ENCODE measurements at places on chromosomes 7 and 10. TPM values are rescaled to one million over a fixed set of nuclear protein-coding genes. Genes with fewer than 3 reads are reported as not detected.

- DNase-seq: no peak
- no peaks in the 10 kb centered on the region for H3K36me3 ChIP-seq
These were observed 49.6 kb downstream of the COL13A1 start for GRCh38 chr10:69851306-69851705.

Gene ASB15
- total RNA-seq: not detected

DNA sequence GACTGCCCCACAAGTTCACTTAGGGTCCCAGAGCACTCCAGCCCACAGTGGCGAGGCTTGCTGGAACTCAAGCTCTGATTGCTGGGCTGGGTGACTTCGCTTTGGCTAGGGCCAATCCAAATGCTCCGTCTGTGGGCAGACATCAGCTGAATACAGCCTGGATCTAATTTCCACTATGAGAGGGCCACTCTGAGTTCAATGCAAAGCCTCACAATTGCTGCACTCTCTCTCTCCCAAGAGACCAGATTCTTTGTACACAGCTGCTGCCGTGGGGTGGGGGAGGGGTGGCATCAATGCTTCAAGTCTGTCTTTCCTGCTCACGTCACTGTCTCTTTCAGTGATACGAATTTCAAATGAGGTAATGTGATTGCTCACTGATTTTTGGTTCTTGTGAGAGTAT, 47.3 kb upstream of the BPGM start:
- H3K36me3 ChIP-seq: no peaks in the 10 kb centered on the region
- peaks cover 6% of the 10 kb centered on the region for H3K4me1 ChIP-seq
- H3K4me3 ChIP-seq: no peak overlapping the region
- no peak for DNase-seq
- no peak overlapping the region for H3K27ac ChIP-seq

DNA sequence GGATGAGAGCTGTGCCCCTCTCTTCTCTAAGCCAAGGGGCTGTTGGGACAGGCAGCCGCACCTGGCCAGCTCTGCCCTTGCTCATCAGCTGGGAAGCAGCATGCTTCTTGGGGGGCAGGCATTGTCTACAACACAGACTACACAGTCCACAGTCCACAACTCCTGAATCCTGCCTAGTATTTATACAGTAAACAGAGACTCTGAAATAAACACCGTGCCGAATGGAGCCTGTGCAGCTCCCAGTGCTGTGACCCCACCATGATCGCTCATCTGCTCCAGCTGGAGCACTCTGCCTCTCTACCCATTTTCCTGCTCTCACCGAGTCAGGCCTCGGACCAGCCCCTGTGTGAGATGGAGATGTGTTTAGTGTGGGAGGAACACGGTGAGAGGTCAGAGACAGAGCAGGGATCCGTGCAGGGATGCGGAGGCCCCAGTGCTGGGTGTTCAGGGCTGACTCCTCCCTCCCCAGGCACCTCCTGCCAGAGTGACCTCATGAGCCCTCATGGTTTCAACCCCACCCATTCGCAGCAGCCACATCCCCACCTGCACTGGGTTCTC, 608.0 kb downstream of the DNAJB6 start:
- no peak for DNase-seq
- no peaks in the 10 kb centered on the region for H3K36me3 ChIP-seq
- H3K27me3 ChIP-seq: no peaks in the 10 kb centered on the region
- H3K4me3 ChIP-seq: no peak overlapping the region
- no peaks in the 10 kb centered on the region for H3K4me1 ChIP-seq

GRCh38 chr10:110858297-110858934, 13.3 kb upstream of the PDCD4 start:
- H3K4me3 ChIP-seq: no peak overlapping the region
- H3K27me3 ChIP-seq: no peaks in the 10 kb centered on the region
- no peak overlapping the region for H3K27ac ChIP-seq
- no peaks in the 10 kb centered on the region for H3K36me3 ChIP-seq

DNA sequence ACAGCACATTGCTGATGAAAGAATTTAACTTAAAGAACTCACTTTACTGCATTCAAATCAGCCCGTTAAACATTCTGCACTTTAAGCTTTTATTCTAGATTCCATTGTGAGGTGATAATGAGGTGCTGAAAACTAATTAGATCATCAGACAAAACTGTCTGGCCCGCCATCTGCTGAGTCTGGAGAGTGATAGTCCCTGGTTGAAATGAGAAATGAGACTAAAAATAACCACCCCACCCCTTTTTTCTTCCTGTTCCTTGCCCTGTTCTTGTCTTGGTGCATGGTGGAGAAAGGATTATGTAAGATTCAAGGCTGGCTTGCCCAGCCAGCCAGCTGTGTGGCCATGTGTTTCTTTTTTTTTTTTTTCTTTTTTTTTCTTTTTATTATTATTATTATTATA, 277.0 kb upstream of the COBL start:
- no peak for DNase-seq
- no peaks in the 10 kb centered on the region for H3K36me3 ChIP-seq
- H3K27me3 ChIP-seq: no peaks in the 10 kb centered on the region
- H3K4me3 ChIP-seq: no peak overlapping the region

DNA sequence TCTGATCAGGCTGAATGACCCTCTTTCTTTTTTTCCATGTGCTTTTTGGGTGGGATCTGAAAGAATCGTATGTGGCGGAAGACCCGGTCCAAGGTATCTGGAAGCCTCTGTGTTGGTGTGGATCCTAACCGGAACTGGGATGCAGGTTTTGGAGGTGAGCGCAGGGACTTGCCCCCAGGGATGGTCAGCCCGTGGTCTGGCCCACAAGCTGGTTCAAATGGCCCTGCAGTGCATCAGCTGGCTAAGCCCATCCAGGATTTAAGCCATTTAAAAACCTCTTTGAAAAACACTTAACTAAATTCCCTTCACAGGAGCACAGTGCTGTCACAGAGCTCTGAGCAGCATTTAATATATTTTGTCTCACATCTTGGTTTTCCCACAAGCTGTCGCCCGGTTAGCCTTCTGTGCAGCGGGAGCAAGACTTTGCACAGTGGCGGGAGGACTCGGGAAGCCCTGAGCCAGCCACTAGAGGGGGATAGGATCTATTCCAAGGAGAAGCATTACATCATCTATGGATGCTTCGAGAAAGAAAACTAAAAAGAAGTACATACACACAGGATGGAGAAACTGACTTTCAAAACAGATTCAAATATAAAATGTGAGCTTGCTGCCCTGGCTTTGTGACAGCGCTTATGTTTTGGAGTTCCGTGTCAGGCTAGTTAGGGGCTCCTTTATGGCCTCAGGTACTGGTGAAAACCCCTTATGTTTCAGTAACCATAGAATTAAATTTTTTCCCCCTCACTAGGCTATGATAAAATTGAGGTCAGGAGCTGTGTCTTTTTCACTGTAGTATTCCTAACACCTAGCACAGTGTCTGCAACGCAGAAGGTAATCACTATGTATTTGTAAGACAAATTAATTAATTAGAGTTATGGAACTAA, 11.3 kb downstream of the CPA2 start:
- no peak overlapping the region for H3K27ac ChIP-seq
- no peaks in the 10 kb centered on the region for H3K36me3 ChIP-seq
- H3K4me3 ChIP-seq: no peak overlapping the region
- H3K27me3 ChIP-seq: no peaks in the 10 kb centered on the region
- peaks cover 11% of the 10 kb centered on the region for H3K4me1 ChIP-seq
- peak; percentile 69 for DNase-seq

- H3K27me3 ChIP-seq: peaks cover 2% of the 10 kb centered on the region
- H3K4me1 ChIP-seq: peaks cover 5% of the 10 kb centered on the region
- H3K4me3 ChIP-seq: no peak overlapping the region
- no peaks in the 10 kb centered on the region for H3K36me3 ChIP-seq
- H3K27ac ChIP-seq: no peak overlapping the region
These were observed 132.0 kb downstream of the RPS24 start for GRCh38 chr10:78165617-78166016.

Gene C10orf67
- total RNA-seq: 0.18 TPM

All from IMR-90 (cell line).